ENCODE measurements at places on chromosomes 7 and 10.

DNA sequence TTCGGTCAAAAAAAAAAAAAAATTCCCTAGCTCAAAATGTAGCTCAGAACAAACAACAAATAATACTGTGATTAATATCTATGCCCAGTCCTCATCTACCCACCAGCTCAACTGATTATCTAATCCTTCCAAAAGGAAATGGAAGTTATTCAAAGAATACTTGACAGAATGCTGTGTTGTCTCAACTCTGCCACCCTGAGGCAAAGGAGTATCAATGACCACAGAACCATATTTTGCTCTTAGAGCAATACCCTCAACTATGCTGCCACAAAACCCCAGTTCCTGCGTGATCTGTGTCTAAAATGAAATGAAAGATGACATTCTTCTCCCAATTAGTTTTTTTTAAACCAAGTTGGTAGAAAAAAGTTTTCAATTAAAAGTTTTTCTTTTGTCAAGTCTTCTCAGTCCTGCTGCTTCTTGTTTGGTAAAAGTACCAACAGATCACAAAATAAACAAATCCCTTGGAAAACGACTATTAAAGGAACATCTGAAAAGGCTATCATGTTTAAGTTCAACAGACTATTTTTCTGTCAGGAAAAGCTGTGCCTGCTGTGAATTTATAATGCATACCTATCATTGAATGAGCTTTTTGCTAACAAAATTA is 21.6 kb downstream of the RBM28 start:
- no peak for DNase-seq

DNA sequence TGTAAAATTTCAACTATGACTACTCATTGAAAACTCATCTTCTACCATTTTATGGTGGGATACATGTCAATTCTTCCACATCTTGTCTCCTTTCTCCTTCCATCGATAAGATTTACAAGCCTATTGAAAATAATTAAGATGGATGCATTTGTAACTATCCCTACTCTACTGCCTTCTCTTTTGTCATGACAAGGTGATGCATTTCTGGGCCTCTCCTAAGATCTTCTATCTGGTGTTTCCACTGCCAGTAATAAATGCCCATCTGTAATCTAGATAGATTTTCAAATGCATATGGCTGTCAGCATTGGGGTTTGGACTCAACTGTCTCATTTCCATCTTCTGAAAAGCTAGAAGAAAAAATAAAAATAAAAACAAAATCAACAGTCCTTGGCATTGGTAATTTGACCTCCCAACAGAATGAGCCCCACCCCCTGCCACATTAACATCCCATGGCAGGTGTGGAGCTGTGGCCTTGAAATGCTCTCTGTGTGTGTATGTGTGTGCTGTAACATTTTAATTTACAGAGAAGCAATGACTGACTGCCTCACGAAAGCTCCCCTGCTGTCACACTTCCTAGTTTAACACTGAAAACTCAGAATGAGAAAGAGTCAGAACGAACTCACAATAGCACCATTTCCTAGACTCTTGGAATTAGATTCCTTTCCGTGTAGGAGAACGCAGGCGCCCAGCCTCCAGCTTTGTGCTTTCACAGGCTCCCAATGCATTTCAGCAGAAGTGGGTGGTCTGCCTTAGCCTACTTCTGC is 74.2 kb downstream of the RHOBTB1 start:
- no peak for DNase-seq

DNA sequence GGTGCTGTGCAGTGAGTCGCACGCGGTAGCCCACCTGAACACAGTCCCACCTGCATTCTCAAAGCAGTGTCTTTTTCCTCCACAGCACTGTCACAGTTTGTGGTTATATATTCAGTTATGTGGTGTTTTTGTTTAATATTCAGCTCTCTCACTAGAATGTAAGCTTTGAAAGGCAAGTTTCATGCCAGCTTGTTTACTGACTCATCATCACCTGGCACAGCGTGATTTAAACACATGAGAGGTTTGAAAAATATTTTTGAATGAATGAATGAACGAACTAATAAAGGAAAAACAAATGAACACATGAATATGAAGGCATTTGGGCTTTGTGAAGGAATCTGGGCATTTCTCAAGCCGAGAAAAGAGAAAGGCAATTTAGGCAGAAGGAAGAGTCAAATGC is 51.9 kb upstream of the TM9SF3 start:
- DNase-seq, result no peak

DNA sequence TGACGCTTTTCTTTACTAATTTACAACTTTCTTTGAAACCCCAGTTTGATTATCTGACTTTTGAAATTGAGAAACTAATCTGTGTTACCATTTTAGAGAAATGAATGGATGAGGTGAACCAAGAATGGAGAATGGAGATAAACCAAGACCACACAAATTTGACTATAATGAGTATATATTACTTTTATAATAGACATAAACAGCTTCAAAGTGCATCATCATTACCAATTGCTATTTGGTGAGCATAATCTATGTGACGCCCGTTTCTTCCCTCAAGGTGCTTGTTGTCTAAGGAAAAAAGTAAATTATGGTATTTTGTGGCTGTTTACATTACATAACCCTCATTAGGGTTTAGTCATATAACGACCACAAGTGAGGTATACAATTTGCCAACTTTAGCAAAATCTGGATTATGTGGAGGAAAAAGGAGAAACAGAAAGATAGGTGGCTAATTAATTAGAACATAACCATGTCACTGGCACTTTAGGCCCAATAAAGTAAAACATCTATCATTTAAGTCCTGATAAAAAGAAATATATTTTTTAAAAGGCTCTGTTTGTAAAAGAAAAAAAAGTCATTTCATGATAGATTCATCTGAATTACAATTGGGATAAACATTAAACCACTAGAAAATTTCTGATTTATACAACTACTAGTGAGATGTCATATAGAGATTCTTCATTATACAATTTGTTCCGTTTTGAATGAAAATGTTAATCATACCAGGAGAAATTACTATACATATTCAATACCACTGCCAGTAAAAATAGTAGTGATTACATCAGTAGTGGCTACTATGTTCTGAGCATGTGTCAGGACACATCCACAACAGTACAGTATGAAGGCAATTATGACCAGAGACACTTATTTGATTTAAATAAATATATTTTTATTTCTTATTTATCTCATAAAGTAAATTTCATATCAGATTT is 118.2 kb upstream of the FAM133B start:
- no peak for DNase-seq

- no peak for DNase-seq
These were observed 3.7 kb upstream of the UPP1 start for GRCh38 chr7:48085433-48085791.

Data from stimulated activated CD4-positive, alpha-beta T cell treated with anti-CD3 and anti-CD28 coated beads, Interleukin-4, amount 100 ng/mL, for 48 hours (primary cell).